Uterus (tissue), 4 donors: ENCODE measurements at places on chromosomes 5 and 9. TPM values are rescaled to one million over a fixed set of nuclear protein-coding genes. Genes with fewer than 3 reads are reported as not detected.

DNA sequence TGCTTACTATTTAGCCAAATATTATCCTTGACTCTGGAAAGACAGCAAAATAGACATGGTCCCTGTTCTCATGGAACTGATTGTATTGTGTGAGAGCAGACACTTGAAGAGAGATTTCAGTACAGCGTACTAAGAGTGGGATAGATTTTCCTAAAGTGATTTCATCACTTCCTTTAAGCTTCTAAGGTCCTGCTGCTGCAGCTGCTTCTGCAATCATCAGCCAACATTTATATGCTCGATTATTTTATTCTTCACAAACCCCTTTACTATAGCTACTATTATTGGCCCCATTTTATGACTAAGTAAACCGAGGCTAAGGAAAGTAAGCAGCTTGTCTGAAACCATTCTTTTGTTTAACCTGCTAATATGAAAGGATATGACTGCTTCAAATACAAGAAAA, 137.7 kb downstream of the SPATA31D1 start:
- no peaks in the 10 kb centered on the region for H3K27me3 ChIP-seq
- no peaks in the 10 kb centered on the region for H3K36me3 ChIP-seq
- no peak overlapping the region for H3K27ac ChIP-seq
- no peak overlapping the region for H3K4me3 ChIP-seq
- DNase-seq, result no peak

GRCh38 chr9:22052376-22052945, 43.4 kb upstream of the CDKN2B start:
- no peak overlapping the region for H3K27ac ChIP-seq
- no peak for DNase-seq
- no peaks in the 10 kb centered on the region for H3K27me3 ChIP-seq
- H3K4me1 ChIP-seq, result no peaks in the 10 kb centered on the region
- no peaks in the 10 kb centered on the region for H3K36me3 ChIP-seq

The PCDHGA12 gene
- total RNA-seq, result 15.3 TPM

- DNase-seq, result no peak
- no peaks in the 10 kb centered on the region for H3K36me3 ChIP-seq
- H3K4me3 ChIP-seq, result no peak overlapping the region
- H3K4me1 ChIP-seq, result no peaks in the 10 kb centered on the region
- H3K27ac ChIP-seq, result no peak overlapping the region
These were observed 140.5 kb downstream of the SNX18 start for GRCh38 chr5:54658010-54658409.

The FBXL7 gene
- total RNA-seq, result 26.6 TPM

DNA sequence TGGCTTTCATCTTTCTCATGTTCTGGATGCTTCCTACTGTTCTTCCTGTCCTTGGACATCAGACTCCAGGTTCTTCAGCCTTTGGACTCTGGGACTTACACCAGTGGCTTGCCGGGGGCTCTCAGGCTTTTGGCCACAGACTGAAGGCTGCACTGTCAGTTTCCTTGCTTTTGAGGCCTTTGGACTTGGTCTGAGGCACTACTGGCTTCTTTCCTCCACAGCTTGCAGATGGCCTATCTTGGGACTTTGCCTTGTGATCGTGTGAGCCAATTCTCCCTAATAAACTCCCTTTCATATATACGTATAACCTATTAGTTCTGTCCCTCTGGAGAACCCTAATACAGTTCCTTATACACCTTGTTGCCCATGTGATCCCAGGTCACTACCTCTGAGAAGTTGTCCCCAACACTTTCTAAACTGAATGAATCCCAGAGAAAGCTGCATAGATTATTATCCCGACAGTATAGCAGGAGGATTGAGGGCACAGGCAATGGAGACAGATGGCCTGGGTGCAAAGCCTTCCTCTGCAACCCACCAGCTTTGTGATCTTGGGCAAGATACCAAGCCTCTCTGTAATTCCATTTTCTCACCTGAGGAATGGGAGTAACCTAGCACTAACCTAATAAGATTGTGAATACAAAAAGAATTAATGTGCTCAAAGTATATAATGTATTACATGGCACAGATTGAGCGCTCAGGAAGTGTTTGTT, 449.6 kb upstream of the BRINP1 start:
- no peaks in the 10 kb centered on the region for H3K36me3 ChIP-seq
- H3K4me3 ChIP-seq, result no peak overlapping the region

DNA sequence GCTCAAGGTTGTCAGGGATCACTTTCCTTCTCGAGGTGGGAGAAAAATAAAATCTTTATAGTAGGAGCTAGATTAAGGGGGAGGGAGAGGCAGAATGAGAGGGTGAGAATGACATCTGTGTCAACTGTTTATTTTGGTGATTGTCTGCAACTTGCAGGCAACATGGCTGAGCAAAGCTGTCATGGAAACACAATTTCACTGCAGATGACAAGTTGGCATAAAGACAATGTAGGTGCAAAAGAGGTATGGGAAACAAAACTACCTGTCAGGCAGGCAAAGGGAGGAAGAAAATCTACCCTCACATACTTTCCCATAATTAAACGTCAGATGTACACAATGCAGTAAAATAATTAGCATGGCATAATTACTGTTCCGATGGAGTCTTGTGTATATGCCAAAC, 167.4 kb downstream of the SLIT3 start:
- H3K27ac ChIP-seq, result no peak overlapping the region
- no peak for DNase-seq
- no peak overlapping the region for H3K4me3 ChIP-seq
- no peaks in the 10 kb centered on the region for H3K36me3 ChIP-seq
- no peaks in the 10 kb centered on the region for H3K4me1 ChIP-seq

GRCh38 chr9:129270903-129271431, 92.9 kb upstream of the IER5L start:
- H3K36me3 ChIP-seq, result no peaks in the 10 kb centered on the region
- no peak overlapping the region for H3K27ac ChIP-seq
- no peaks in the 10 kb centered on the region for H3K4me1 ChIP-seq
- no peaks in the 10 kb centered on the region for H3K27me3 ChIP-seq

DNA sequence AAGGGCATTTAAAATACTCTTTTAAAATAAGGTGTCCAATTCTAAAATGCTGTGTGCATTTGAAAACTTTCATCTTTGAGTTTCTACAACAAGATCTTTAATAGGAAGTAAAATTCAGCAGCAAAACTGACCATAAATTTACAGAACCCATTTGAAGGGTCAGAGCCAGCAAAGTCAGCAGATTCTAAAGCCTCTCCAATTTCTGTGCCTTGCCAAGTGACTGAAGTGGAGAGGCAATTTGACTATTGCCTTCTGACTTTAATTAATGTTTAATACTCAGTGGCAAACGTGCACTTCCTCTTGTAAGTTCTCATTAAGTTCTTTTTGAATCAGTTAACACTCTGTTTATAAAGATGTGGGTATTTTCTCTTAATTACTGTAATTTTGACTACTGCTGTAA, 155.2 kb downstream of the BAAT start:
- H3K4me1 ChIP-seq, result no peaks in the 10 kb centered on the region
- H3K4me3 ChIP-seq, result no peak overlapping the region
- H3K36me3 ChIP-seq, result no peaks in the 10 kb centered on the region
- no peaks in the 10 kb centered on the region for H3K27me3 ChIP-seq
- no peak for DNase-seq

DNA sequence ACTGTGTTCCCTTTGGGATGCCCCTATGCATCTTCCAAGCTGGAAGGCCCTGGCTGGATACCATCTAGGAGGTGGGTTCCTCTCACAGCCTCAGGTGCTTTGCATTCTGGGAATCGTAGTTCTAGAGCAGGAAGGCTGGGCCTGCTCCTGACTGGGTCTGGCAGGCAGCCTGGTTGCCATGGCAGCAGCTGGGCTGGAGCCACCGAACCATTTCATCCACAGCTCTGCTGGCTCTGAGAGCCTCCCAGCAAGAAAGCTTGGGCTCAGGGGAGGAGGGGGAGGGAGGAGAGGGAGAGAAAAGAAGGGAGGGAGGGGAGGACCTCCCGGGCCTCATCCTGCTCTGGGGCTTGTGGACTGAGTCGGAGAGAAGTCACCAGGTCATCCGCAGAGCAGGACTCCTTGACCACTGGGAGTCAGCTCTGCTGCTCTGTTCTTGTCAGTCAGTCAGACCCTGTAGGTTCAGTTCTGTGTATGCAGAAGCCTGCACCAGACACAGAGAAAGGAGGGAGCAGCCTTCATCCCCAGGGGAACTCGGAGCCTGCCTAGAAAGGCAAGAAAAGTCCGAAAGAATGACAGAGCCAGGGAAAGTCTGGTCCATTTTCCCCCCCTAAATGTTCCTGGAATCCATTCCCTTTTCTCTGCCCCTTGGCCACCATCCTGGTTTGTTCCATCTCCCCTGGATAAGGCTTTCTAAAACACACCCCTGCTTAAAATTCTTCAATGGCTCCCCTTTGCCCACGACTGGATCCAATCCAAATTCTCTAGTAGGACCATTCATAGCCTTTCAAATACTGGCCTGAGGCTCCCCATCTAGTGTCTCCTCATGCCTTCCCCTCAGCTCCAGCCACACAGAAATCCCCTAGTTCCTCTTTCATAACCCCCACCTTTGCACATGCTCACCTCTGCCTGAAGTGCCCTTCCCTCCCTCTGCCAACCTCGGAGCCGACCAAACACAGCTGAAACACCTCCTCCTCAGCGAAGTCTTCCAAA, 65.4 kb upstream of the ARAP3 start:
- no peak overlapping the region for H3K4me3 ChIP-seq
- no peaks in the 10 kb centered on the region for H3K4me1 ChIP-seq
- H3K27ac ChIP-seq, result no peak overlapping the region
- DNase-seq, result peak; percentile 82

GRCh38 chr5:50889790-50890189, 223.4 kb downstream of the PARP8 start:
- DNase-seq, result no peak
- no peaks in the 10 kb centered on the region for H3K27me3 ChIP-seq
- no peaks in the 10 kb centered on the region for H3K4me1 ChIP-seq
- H3K36me3 ChIP-seq, result no peaks in the 10 kb centered on the region

The SLC1A1 gene
- 14.1 TPM for total RNA-seq

- H3K27ac ChIP-seq, result peak within 1 kb of the TSS; percentile 95
- peaks cover 6% of the 10 kb centered on the region for H3K4me1 ChIP-seq
- DNase-seq, result peak; percentile 84
- peak within 1 kb of the TSS; percentile 62 for H3K4me3 ChIP-seq
These were observed at the start of gene SUSD3 for GRCh38 chr9:93058355-93059010. SUSD3 (plus strand) TSS chr9:93058701; CDS start chr9:93058743, 42 bp downstream.
